Lower lobe of right lung (tissue), 2 donors: ENCODE measurements at places on chromosomes 12 and 14. TPM values are rescaled to one million over a fixed set of nuclear protein-coding genes. Genes with fewer than 3 reads are reported as not detected.

GRCh38 chr12:107379852-107380567 lies 286.7 kb upstream of the CRY1 start:
- H3K27me3 ChIP-seq, result no peaks in the 10 kb centered on the region
- H3K27ac ChIP-seq, result no peak overlapping the region
- H3K36me3 ChIP-seq, result no peaks in the 10 kb centered on the region
- no peaks in the 10 kb centered on the region for H3K4me1 ChIP-seq
- DNase-seq, result no peak

DNA sequence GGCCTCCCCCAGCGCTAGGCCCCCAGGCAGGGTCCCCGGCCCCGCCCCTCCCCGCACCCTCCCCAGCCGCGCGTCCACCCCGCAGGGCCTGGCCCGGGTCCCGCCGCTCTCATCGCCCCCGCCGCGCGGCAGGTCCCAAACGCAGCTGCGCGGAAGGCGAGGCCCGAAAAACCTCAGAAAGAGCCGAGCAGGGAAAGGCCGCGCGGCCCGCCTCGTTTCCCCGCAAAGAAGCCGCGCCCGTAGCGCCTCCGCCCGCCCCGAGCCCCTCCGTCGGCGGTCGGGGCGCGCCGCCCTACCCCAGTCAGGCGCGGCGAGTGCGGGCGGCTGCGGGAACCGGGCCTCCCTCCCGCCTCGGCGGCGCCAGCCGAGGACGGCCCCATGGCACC lies 324 bp downstream of the POLE start:
- no peaks in the 10 kb centered on the region for H3K27me3 ChIP-seq
- H3K36me3 ChIP-seq, result no peaks in the 10 kb centered on the region
- H3K4me3 ChIP-seq, result peak overlapping the region; percentile 77

Gene DBX2
- total RNA-seq, result 0.12 TPM

DNA sequence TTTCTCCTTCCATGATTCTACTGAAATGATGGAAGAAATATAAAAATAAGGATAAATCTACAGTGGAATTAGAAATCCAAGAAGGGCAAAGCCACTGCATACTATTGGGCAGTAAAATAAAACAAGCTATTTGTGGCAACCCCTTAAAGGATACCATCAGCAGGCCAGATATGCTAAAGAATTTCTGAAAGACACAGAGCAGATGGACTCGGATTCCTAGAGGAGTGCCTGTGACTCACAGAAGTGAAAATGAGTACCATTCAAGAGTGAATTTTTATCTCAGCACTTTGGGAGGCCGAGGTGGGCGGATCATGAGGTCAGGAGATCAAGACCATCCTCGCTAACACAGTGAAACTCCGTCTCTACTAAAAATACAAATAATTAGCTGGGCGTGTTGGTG lies 318.1 kb downstream of the LRIG3 start:
- no peak overlapping the region for H3K27ac ChIP-seq
- H3K4me3 ChIP-seq, result no peak overlapping the region
- no peaks in the 10 kb centered on the region for H3K4me1 ChIP-seq
- H3K27me3 ChIP-seq, result no peaks in the 10 kb centered on the region

- H3K4me1 ChIP-seq, result no peaks in the 10 kb centered on the region
- no peak overlapping the region for H3K4me3 ChIP-seq
- H3K36me3 ChIP-seq, result peaks cover 9% of the 10 kb centered on the region
- no peaks in the 10 kb centered on the region for H3K27me3 ChIP-seq
Measured at GRCh38 chr12:64877363-64878004, 53.0 kb downstream of the TBC1D30 start.

GRCh38 chr12:64707362-64707761 lies 51.8 kb downstream of the GNS start:
- H3K4me1 ChIP-seq, result no peaks in the 10 kb centered on the region
- H3K36me3 ChIP-seq, result peaks cover 14% of the 10 kb centered on the region
- H3K27me3 ChIP-seq, result no peaks in the 10 kb centered on the region
- no peak for DNase-seq
- no peak overlapping the region for H3K27ac ChIP-seq
- no peak overlapping the region for H3K4me3 ChIP-seq

DNA sequence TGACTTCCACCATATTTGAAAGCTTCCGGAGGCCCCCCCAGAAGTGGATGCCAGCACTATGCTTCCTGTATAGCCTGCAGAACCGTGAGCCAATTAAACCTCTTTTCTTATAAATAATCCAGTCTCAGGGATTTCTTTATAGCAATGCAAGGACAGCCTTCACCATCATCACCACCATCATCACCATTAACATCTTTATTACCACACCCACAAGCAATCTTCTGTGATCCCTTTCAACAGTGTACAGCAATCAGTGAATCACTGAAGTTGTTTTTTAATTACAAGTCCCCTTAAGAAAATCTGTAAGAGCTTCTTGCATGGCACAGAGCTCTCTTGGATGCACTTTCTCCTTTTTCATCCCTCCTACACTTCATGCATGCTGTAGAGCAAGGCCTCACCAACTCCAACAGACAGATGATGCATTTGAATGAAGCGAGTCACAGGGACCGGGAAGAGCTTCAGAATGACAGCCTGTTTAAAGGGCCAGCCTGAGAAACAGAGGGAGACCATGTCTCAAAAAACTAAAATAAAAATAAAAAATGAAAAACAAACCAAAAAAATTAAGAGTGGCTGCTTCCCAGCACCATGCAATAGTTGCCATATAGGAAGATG lies 83.6 kb upstream of the VASH1 start:
- H3K27me3 ChIP-seq, result no peaks in the 10 kb centered on the region
- no peak for DNase-seq
- no peaks in the 10 kb centered on the region for H3K36me3 ChIP-seq

GRCh38 chr14:53956427-53957201 lies at the start of gene BMP4:
BMP4 (minus strand) TSS chr14:53956825; CDS start chr14:53952222, 4,603 bp downstream.
- peak; percentile 75 for DNase-seq
- peak within 1 kb of the TSS; percentile 84 for H3K27ac ChIP-seq
- peaks cover 38% of the 10 kb centered on the region for H3K27me3 ChIP-seq
- peak within 1 kb of the TSS; percentile 69 for H3K4me3 ChIP-seq

GRCh38 chr12:34333337-34333736 lies 311.0 kb downstream of the ALG10 start:
- H3K4me1 ChIP-seq, result no peaks in the 10 kb centered on the region
- H3K36me3 ChIP-seq, result no peaks in the 10 kb centered on the region
- no peak for DNase-seq
- H3K4me3 ChIP-seq, result no peak overlapping the region
- no peak overlapping the region for H3K27ac ChIP-seq

Gene CISTR
- not detected for total RNA-seq
